ENCODE measurements at places on chromosomes 16 and 17.
A peak's percentile ranks its signal among the peaks of the same experiment; 100 is the strongest.

GRCh38 chr17:9470171-9470570 is 105.4 kb downstream of the STX8 start:
- DNase-seq = no peak

GRCh38 chr17:7538050-7538449 is 10.8 kb upstream of the TNFSF12 start:
- DNase-seq = no peak

GRCh38 chr16:20430948-20431347 is 20.4 kb upstream of the ACSM2A start:
- no peak for DNase-seq

GRCh38 chr16:23432176-23433128 is 20.5 kb downstream of the COG7 start:
- DNase-seq = no peak

DNA sequence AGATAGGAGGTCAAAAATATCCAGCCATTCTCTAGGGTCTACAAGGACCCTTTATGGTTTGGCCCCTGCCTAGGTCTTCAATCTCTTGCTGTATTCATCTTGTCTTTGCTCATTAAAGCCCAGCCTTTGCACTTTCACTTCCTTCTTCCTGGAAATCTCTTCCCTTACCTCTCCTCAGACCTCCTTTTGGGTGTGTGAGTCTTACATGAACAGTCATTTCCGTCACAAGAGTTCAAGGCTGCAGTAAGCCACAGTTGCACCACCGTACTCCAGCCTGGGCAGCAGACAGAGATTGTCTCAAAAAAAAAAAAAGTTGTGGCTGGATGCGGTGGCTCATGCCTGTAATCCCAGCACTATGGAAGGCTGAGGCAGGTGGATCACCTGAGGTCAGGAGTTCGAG is 6.0 kb upstream of the ATP1B2 start:
- DNase-seq = no peak

DNA sequence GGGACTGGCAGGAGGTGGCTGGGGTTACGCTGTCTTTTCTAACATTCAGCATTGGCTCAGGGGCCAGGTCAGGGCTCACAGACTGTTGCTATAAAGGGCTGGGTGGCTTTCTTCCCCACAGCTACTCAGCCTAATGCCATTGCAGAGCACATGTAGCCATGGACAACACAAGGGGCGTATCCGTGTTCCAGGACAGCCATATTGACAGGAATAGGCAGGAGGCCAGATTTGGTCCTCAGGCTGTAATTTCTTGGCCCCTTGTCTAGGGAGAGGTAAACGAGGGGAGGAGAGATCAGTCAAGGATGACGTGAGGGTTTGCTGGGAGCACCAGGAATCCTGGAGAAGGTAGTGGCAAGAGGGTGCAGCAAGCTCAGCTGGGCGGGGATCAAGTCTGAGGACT is 21.2 kb upstream of the MYO15B start:
- peak; percentile 41 for DNase-seq

DNA sequence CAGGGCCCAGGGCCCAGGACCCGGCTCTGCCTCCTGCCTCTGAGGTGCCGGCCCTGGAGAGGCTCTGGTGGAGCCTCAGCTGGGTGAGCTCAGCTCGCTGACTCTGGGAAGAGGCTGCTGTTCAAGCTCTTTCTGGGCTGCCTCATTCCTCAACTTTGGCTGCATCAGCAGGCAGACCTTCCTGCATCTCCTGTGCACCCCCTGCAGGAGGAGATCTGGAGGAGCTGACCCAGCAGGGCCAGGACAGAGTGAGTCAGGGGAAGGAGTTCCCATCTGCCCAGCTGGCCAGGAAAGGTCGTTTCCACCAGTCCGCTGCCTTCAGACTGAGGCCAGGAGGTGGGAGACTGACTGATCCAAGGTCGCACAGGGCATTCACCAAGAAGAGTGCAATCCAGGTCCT is 10.7 kb downstream of the CRHR1 start:
- no peak for DNase-seq

DNA sequence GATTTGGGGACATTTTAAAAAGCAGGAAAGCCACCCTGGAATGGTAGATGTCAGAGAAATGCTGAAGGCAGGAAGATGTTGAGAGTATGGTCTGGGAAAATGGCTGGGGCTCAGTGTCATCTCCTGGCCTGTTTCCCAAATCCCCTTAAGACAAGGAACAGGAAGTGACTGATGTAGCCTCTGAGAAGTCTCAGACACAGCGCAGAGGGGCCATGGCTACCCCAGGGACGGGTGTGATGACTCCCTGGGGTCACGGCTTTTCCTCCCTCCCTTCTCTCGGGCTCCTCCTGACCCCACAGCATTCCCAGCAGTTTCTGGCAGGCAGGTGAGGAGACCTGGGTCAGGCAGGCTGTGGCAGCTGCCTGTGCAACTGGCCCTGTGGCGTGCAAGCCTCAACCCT is 45.4 kb downstream of the RAP1GAP2 start:
- DNase-seq = no peak

DNA sequence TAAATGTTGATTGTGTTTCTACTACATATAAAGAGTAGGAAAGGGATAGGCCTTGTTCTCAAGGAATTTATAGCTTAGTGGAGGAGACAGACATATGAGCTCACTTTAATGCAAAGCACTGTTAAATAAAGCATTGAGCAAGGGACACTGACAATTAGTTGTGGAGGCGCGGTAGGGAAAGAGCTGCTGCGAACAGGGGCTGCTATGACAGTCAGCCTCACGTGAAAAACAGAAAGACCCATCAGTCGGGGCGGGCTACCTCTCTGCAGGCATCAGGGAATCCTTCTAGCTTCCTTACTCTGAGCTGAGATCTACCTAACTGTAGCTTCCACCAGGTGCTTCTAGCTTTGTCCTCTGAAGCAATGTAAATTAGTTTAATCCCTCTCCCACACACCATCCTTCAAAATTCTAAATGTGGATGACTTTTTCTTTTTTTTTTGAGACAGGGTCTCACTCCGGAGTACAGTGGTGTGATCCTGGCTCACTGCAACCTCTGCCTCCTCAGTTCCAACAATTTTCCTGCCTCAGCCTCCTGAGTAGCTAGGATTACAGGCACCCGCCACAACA is 129.9 kb upstream of the ZFHX3 start:
- no peak for DNase-seq

All from right forelimb (tissue), 1 donor.